Ovary (tissue), 10 donors: ENCODE measurements at places on chromosomes 13 and 19. TPM values are rescaled to one million over a fixed set of nuclear protein-coding genes. Genes with fewer than 3 reads are reported as not detected.

DNA sequence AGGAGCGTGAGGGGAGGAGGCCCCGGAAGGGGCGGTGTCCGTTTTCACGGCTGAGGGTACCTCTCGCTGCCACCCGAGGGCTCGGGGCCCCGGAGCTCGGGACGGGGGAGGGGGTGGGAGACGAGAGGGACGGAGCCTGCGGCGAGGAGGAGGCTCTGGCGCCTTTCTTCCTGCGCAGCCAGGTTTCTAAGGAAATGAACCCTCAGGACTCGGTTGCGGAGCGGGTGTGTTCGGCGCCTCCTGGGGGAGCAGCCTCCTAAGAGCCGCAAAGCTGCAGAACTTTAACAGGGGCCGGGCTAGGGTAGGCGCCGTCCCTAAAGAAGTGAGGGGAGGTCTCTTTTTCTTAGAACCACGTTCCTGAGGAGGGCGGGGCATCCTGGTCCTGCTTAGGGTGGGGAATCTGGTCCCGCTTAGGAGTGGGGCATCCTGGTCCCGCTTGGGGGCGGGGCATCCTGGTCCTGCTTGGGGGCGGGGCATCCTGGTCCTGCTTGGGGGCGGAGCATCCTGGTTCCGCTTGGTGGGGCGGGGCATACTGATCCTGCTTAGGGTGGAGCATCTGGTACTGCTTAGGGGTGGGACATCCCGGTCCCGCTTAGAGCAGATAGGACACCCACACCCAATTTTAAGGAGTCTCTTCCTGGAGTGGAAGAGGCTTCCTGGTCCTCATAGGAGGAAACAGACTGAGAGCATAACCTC lies 6.2 kb downstream of the SYT5 start:
- DNase-seq: peak; percentile 54

DNA sequence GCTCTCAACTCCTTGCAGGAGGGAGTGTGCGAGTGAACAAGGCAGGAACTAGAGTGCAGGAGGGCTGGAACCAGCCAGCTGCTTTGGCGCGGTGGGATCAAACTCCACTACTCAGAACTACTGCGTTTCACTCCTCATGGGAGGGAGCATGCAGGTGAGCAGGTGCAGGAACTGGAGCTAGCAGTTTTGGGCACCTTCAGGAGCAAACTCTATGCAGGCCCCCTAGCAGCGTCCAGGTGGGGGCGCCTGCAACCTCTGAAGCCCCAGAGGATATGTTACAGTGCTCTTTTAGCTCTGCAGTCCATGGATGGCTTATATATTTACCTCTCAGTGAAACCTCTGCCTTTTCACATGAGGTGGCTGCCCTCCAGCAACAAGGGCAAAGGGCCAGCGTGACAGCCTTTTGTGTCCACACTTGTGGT lies 1303.4 kb downstream of the PCDH9 start:
- DNase-seq: no peak

- no peak for DNase-seq
Observed at GRCh38 chr13:27975564-27976361, 6.6 kb upstream of the CDX2 start.

DNA sequence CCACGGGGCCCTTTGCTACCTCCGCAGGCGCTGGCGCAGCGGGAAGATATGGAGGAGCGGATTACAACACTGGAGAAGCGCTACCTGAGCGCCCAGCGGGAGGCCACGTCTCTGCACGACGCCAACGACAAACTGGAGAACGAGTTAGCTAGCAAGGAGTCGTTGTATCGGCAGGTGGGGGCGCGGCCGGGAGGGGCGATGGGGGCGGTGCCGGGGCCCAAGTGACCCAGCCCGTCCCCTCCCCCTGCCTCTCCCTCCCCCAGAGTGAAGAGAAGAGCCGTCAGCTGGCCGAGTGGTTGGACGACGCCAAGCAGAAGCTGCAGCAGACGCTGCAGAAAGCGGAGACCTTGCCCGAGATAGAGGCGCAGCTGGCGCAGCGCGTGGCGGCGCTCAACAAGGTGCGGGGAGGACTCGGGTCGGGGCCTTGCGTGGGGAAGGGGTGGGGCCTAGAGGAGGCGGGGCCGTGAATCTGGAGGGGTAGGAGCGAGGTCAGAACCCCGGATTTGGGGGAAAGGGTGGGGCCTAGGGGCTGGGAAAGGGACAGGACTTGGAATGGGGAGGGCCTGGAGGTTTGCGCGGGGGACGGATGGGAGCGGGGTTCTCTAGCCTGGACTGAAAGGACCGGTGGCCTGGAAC lies 13.7 kb downstream of the PPFIA3 start:
- DNase-seq: peak; percentile 50

DNA sequence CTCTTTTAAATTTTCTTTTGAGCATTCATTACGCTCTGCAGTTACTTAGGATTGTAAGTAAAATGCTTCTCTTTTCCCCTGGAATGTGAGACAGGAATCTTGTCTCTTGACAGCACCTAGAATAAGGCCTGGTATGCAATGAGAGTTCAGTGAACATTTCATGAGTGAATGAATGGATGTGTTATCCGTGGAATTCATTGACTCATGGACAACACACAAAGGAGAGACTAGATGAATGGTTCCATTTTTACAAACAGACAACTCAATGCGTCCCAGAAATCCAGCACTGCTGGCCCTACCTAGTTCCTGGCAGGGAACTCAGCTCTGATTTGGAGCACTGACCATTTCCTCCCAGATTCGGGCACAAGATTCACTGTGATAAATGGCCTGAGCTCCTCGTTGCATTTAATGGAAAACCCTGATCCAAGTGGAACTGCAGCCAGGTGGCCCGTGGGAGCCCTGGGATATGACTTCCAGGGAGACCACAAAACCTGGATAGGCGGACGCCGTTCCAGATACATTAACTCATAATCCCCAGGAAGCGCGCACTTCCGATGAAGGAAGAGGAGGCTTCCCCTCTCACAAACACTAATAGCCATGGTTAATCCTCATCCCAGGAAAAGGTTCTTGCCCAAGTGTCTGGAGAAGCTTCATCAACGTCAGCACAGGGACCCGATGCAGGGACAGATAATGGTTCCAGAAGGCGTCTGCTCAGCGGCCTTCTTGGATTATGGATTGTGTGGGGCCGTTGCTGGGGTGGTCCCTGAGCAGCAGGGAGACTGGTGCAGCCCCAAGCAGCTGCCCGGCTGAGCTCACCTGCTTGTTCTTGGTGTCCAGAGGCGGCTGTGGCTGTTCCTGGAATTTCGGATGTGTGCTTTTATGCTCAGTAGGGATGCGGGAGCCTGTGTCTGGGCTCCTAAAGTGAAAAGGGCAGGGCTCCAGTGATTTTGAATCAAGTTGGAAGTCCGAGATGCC lies 211.1 kb upstream of the TSHZ3 start:
- DNase-seq: no peak

DNA sequence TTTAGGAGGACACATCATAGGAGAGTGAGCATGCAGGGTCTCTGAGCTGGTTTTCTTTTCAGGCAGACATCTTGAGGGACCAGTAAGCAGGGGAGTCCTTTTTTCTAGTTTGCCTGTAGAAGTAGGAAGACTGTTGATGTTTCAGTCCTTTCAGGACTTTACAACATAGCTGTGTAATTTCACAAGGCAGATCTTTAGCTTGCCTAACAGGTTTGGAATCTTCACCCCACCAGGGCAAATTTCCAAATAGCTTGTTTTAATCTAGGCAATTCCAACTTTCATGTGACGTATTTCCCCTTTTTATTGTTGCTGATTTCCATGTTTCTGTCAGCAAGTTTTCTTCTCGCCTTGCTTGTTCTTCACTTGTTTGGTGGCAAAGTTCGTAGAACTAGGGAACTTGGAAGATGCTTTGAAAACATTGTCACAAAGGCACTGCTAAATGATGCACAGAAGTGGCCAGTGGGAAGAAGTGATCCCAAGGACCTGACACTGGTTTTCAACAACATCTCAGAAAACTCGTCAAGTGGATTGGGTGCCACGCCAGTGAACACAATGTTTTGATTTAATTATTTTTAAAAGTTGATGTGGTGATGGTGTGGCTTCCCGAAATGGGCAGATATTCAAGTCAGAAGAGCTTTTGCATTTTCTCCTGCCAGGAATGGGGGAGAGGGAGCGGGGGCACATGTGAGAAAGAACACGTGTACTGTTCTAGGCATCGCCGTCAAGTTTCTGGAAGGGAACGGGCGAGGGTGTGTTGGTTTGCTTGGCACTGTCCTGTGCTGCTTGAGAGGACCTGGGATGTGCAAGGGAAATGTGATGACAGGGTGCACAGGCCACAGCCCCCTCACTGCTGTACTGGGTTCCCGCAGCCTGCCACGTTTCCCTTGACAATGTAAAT lies 418.6 kb downstream of the OXGR1 start:
- no peak for DNase-seq

DNA sequence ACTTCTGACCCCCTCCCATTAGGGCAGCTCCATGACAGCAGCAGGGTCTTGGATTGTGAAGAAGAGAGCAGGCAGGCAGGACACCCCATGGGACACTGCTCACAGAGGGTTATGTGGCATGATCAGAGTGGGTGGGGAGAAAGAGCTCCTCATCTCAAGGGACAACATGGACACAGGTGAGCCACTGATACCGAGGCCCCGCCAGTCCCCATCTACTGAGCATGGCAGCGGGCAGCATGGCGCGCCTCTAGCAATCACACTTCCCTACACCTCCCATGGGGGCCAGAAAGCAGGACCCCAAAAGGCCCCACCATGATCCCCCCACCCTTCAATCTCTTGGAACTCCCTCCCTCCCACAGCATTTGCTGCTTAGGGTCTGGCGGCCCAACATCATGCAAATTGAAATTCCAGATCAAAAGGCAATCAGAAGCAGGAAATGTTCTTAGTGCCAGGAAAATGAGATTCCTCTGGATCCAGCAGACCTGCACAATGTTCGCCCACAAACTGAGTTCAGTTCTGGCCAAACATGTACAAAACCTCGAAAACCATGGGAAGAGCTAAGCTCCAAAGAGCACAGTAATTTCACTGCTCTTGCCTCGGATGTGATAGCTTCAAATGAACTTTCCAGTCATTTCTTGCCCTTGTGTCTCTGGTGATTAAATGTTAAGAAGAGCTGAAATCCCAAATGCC lies 14.8 kb downstream of the DOCK9 start:
- no peak for DNase-seq

GRCh38 chr19:41911889-41912731 lies 16.1 kb downstream of the ERFL start:
- no peak for DNase-seq

GRCh38 chr13:85738696-85739320 lies 60.4 kb downstream of the SLITRK6 start:
- DNase-seq: no peak

GRCh38 chr13:21583478-21583877 lies 20.5 kb downstream of the MICU2 start:
- no peak for DNase-seq

- no peak for DNase-seq
Observed at GRCh38 chr13:37927561-37927960, 58.0 kb upstream of the TRPC4 start.

GRCh38 chr19:35095667-35096368 lies 19.8 kb upstream of the FXYD3 start:
- DNase-seq: no peak

DNA sequence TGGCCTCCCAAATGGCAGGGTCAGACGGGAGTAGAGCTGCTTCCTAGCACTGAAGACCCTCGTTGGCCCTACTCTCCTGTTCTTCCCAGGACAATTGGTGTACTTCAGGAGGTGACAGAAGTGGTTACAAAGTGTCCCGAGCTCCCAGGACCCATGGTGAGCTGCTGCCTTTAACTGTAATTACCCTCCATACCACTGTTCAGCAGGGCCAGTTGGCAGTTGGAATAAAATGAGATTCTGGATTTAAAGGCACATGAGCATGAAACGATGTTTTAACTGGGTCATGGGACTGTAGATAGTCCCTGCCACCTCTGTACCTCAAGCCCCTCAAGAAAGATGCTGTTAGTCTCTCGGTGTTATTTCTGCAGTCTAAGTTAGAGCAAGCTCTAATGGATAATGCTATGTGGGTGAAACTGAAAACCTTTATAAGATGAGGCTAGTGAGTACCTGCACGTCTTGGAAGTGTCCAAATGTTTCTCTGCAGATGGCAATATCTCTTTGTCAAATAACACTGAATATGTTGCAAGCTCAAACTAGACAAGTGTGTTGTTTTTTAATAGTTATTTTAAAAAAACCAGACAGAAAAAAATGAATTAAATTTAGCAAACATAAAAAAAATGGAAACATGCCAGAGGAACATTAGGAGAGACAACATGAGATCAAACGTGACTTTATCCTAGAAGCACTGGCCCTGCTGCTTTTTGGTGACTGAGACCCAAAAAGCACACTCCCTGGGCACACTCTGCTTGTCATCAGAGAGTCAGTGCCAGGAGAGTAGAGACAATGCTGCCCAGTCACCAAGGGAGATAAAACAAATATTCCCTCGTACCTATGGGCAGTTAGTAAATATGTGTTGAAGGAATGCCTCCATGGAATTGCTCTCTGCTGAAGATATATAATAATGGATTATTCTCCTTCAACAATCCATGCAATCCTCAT lies 266.3 kb downstream of the LMO7 start:
- no peak for DNase-seq

DNA sequence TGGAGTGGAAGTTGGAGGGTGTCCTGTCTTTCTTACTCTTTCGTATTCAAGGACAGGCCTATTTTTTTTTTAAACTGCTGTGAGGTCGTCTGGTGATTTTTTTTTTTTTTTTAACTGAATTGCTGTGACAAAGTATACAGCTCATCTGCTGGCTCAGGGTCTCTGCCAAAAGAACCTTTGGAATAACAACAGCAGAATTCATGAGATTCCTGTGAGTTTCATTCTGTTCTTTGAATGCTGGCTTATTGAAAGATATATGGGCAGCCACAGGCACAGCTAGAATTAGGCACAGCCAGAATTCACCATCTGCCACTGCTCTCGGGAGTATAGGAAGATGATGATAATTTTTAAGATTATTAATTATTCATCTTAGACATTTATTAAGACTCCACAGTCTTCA lies 21.4 kb upstream of the FRY start:
- no peak for DNase-seq

DNA sequence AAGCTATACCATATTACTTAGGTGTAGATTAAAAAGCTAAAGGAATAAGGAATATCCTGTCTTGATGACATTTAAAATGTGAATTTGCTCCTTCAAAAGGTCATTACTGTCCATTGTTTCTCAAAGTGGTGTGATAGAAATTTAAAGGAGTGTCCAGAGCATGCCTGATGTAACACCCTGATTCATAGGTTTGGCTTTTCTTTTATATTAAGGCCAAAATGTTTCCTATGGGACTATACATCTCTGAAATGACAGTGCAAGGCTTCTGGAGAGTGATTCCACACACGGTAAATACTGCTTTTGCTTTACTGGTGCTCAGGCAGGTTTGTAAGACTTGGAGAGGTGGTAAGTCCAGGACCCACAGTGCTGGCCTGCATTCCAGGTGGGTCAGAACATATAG lies 289.9 kb downstream of the RFC3 start:
- DNase-seq: no peak

GRCh38 chr13:27006519-27007161 lies 165.0 kb downstream of the USP12 start:
- DNase-seq: no peak

DNA sequence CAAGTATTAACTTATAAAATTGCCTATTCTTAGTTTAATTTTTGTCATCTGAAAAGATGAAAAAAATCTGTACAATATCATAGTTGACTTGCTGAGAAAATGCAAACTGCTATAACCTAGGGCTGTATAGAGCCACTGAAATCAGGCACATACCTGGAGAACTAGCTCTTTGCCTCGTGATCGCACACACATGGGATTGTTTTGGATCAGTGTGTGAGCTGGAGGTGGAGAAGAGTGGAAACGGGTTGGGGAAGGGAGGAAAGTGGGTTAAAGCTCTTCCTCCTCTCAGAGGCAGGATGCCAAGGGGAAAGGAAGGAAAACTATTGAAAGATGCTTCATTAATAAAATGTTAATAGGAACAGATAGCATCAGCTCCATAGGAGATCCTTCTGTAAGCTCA lies 2.7 kb downstream of the MTUS2 start:
- no peak for DNase-seq

NEK5 gene
- 0.13 TPM for polyA plus RNA-seq

CPB2 gene
- not detected for polyA plus RNA-seq

PEAK3 gene
- 0.10 TPM for polyA plus RNA-seq

CYP2A7 gene
- polyA plus RNA-seq: 0.67 TPM
